HuH-7 (cell line): ENCODE measurements at places on chromosomes 13 and 19.
A peak's percentile ranks its signal among the peaks of the same experiment; 100 is the strongest.

DNA sequence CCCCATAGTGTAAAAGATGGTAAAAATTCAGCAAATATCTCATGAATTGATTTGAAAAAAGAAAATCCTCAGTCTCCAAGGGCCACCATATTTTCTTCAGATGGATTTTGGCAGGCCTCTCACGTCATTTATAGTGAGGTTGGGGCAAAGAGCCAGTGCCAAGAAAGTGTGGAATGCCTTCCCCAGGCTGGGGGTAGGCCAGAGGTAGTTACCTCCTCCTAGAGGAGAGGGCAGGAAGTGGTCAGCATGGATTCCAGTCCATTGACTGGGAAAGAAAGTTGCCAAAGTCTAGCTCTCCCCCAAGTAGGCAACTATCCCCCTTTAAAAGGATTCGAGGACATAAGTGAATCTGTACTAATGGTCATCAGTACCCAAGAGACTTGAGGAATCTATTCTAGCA is 68.4 kb upstream of the KCTD4 start:
- DNase-seq = no peak

GRCh38 chr13:34944751-34945150 is 2.7 kb downstream of the NBEA start:
- DNase-seq = no peak

- DNase-seq = no peak
These were observed 47.9 kb downstream of the COL4A1 start for GRCh38 chr13:110258876-110259631.

DNA sequence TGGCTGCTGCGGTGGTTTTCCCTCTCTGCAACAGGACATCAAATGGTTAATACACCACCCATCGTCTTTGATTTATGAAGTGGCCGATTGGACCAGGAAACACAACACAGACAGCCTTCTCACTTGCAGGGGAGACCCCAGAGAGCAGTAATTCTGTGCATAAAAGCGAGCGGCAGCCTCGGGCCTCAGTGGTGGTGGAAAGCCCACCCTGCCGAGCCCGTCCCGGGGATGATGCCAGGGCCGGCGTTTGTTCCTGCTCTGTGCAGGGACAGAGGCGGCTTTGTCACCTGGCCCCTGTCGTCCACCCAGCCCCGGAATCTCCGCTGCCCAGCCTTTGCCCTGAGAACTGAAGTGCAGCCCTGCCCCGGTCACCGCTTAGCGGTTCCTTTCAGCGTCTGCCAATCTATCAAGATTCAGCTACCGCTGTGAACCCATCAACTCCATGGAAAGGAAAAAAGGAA is 184.4 kb downstream of the TSHZ3 start:
- DNase-seq = no peak

GRCh38 chr13:85520445-85520844 is 278.8 kb downstream of the SLITRK6 start:
- no peak for DNase-seq

DNA sequence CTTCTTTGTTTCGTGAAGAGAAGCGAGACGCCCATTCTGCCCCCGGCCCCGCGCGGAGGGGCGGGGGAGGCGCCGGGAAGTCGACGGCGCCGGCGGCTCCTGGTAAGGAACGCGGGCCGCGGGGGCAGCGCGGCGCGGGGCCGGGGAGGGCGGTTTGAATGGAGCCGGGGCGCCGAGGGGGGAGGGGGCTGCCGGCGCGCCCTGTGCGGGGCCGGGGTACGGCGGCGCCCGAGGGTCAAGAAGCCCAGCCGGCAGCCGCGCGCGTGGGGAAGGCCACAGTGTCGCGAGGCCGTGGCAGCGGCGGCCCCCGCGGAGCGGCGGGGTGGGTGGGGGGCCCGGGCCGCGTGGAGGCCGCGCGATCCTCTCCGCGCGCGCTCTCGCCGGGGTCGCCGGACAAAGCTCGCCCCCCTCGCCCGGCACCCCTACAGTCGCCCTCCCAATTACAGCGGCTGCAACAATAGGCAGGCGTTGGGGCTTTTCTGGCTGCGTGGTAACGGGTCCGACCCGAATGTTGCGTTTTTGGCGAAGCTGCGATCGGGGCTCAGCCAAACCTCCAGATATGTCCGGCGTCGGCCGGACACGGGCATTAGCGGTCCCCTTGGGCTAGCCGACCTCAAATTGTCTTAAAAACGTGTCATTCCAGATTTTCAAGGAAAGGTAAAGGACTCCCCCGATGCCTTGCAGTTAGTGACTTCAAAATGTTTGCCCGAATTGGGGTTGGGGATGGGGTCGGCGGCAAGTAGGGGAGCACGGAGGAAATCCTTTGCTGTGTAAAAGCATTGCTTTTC is 437 bp downstream of the SMARCA4 start:
- DNase-seq = no peak

DNA sequence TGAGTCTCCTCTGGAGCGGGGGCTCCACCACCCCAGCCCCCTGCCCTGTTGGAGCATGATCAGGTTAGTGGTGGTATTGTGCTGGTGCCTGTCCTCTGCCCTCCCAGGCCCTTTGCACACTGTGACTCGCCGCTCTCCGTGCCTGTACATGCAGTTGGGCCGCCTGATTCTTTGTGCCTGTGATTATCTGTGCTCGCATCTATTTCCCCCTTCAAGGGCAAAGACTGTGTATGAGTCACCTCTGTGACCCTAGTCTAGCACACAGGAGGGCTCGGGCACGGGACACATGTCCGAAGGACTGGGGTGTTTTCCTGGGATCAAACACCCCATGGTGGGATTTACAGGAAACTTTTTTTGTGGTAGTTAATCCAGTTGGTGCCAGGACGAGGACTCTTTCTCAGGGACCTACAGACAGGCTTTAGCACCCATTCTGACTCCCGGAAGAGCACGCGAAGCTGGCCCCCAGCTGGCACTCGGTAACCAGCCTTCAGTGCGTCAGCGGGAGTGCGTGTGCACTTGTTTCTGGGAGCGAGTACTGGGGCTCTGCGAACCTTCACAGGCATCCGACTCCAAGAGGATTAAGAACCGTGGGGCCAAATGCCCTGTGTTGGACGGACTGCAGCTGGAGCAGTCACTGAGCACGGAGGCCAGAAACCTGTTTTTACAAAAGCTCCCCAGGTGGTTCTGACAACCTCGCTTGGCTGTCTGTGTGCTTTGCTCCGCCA is 6.7 kb downstream of the PPP1R37 start:
- no peak for DNase-seq

GRCh38 chr13:67134417-67135129 is 95.6 kb downstream of the PCDH9 start:
- no peak for DNase-seq

- no peak for DNase-seq
These were observed 10.3 kb upstream of the ZNF726 start for GRCh38 chr19:23904406-23904805.

DNA sequence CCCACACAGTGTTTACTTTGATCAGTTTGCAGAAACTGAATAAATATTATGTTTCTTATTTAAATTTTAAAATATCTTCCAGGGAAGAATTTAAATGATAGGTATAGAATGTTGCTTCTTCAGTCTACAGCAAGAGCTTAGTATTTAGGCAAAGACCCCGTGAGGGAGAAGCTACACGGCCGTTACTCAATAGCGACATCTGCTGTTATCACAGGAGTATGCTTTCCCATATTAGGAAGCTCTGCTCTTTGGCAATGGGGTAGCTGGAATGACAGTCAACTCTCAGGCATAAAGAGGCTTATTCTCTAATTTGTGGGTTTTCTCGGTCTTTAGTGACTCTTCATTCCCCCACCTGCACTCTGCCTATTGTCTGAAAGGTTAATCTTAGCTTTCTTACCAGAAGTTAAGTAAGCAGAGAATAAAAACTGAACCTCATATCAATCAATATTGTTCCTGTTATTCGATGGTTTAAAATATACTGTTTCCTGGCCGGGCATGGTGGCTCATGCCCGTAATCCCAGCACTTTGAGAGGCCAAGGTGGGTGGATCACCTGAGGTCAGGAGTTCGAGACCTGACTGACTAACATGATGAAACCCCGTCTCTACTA is 13.2 kb upstream of the LHFPL6 start:
- peak; percentile 40 for DNase-seq

- DNase-seq = no peak
These were observed 3.8 kb downstream of the COMMD6 start for GRCh38 chr13:75533861-75534260.

DNA sequence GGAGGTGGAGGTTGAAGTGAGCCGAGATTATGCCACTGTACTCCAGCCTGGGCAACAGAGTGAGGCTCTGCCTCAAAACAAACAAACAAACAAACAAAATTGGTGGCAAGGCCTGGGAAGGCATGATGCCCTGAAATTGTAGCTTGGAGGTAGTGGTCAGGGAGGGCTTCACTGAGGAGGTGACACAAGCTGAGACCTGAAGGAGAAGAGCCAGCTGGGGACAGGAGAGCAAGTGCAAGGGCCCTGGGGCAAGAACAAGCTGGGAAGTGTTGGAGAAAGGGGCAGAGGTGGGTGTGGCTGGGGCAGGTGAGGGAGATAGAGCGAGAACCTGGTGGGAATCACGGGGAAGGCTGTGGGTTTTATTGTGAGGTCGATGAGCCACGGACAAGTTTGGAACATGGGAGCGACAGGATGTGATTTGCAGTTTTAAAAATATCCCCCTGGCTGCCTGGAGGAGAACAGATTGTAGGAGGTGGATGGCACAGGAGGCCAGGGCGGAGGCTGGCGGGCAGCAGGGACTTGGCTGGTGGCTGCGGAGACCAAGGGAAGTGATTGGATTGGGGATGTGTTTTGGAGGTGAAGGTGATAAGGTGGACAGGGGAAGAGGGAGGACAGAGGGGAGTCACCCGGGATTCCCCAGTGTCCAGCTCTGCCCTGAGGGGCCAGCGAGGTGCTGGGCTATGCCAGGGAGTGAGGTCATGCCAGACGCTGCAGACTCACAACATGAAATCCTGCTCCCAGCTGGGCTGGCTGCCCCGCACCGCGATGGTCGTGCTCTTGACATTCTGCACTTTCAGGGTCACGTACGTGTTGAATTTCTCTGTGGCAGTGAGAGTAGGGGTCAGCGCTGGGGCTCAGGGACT is 14.0 kb downstream of the UNC13A start:
- no peak for DNase-seq

DNA sequence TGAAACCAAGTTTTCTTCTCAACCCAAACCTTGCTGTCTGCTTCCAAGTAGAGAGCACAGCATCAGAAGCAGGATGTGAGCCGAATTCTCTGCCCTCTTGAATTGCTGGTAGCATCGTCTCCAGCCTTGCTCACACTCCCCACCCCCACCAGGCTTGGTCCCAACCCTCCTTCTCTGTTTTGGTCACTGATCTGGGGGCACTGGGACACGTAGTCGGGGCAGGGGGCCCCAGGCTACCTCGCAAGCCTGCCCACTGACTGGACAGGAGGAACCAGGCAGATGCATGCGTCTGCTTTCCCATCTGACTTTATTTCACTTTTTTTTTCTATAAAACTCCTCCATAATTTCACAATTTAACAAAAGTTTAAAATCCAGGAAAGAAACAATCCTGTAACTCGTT is 69.7 kb downstream of the MLLT1 start:
- DNase-seq = no peak

- no peak for DNase-seq
These were observed 112.5 kb downstream of the COL4A1 start for GRCh38 chr13:110194451-110194850.

DNA sequence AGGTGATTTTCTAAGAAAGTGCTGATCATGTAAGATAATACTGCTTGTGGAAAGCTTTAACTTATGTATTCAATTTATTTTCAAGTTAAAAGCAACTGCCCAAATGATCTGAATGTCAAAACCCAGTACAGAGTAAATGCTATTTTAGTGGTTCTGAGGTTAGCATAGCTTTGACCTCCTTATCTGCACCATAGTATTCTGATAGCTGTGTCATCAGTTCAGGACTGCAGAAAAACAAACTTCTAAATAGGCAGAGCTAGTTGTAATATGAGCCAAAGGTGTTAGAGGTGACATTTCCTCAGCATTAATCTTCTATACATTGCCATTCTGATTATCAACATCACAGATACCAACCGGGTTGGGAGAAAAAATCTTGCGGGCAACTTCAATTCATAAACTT is 758.7 kb downstream of the SLITRK5 start:
- no peak for DNase-seq

GRCh38 chr19:51550848-51551672 is 19.6 kb upstream of the SIGLEC6 start:
- DNase-seq = no peak

DNA sequence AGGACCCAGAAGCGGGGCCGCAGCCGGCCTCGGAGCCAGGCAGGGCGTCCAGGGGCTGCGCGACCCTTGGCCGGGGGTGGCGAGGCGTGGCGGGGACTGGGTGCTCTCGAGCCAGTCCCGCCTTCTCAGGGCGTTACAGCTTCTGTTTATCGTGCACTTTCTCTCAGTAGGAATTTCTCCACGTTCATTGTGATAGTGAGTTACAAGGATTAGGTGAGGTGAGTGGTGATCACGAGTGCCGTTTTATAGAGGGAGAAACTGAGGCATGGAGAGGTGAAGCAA is 600 bp downstream of the AP1M1 start:
- DNase-seq = no peak

GRCh38 chr13:48078251-48078656 is 16.6 kb downstream of the MED4 start:
- peak; percentile 18 for DNase-seq

DNA sequence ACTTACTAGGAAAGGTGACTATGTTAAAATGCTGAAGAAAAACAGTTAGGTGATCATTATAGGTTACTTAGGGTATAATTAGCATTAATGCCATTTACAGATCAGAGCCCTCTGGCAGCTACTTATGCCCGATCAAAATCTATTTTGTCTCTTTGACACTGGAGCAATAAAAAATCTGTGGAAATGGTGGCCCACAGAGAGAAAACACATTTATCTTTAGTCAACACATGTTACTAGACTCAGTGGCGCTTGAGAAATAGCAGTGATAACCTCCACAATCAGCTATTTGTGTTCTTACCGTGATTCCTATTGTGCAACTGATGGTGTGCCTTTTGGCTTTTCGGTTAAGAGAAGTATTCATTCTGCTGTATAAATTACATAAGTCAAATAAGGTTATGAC is 1519.6 kb downstream of the PCDH9 start:
- peak; percentile 12 for DNase-seq

DNA sequence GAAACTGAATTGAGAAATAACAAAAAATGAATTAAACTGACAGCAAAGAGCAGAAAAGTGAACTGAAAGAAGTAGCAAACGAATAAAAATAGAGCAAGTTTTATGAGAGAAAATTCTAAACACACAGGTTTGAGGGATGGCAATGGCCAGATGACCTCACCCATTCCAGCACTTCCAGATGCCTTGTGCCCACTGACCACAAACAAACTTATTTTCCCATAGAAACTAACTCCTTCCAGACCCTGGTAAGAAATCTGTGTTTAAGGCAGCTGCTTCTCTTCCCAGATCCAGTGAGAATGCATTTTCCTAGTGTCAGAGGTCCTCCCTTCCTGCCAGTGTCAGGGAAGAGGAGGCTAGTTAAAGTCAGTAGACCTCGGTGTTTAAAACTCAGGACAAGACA is 51.7 kb downstream of the RXFP2 start:
- no peak for DNase-seq

- no peak for DNase-seq
These were observed 30.3 kb downstream of the DHX34 start for GRCh38 chr19:47379381-47379938.

- DNase-seq = peak; percentile 46
These were observed 13.7 kb upstream of the CREB3L3 start for GRCh38 chr19:4139614-4140236.

DNA sequence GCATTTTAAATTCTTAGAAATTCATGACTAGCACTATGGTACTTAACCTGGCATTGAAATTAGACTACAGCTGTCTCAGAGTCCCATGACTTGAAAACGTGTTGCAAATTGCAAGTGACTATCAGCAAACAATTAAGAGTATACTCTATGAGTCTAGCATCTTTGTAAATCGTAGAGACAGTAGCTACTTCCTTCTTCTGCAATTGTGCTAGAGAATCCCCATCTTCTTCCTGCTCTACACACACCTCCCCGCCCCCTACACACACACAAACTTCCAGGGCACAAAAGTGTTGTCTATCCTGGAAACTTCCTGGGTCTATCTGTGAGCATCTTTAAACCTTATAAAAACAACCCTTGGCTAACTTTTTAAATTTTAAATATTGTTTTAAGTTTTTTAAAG is 35.2 kb upstream of the MIR17HG start:
- DNase-seq = no peak
